ENCODE measurements at places on chromosomes 6 and 20. TPM values are rescaled to one million over a fixed set of nuclear protein-coding genes. Genes with fewer than 3 reads are reported as not detected.

The UBD gene
- not detected for total RNA-seq

The RALY gene
- 66.7 TPM for total RNA-seq

DNA sequence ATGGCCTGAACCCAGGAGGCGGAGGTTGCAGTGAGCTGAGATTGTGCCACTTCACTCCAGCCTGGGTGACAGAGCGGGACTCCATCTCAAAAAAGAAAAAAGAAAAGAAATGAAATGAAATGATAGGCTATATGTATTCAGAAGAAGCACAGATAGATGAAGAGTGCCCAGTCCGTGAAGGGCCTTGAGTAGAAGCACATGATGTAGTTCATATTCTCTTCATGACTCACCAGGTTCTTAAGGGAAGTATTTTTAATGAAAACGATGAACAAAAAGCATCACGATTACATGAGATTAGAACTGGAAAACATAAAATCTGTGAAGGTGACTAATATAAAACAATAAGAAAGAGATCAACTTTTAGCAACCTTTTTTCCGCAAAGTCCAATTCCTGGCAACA is 29.8 kb downstream of the TPD52L1 start:
- ATAC-seq: no peak

- no peak for ATAC-seq
These were observed 39.9 kb downstream of the JARID2 start for GRCh38 chr6:15285682-15286294.

DNA sequence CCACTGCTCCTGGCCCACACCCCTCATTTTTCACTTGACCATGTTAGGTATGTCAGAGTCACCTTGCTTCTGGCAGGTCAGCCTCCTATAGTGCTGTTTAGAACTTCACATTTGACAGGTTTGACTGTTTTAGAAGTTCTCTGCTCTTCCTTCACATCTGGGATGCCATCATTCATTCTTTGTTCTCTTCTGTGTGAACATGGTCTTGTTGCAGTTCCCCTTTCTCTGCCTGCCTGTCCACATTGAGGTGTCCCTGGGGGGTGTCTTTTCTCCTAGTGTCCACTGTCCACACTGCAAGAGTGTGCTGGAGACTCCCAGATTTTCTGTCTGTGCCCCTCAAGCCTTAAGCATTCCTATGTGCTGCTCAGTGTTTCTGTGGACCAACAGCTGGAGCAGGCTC is 89.5 kb downstream of the JARID2 start:
- no peak for ATAC-seq

DNA sequence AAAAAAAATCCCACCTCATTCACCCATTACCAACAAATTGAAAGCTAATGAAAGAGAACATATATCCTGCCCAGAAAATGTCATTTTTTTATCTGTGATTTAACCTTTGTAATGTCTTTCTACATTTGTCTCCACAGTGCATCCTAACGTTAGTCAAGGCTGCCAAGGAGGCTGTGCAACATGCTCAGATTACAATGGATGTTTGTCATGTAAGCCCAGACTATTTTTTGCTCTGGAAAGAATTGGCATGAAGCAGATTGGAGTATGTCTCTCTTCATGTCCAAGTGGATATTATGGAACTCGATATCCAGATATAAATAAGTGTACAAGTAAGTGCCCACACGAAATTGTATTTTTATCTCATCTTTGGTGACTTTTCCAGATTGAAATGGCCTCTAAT is 30.0 kb downstream of the RSPO3 start:
- ATAC-seq: no peak

Measured in motor neuron (in vitro differentiated cells).